ENCODE measurements at places on chromosomes 12 and 14.
A peak's percentile ranks its signal among the peaks of the same experiment; 100 is the strongest.

GRCh38 chr12:3416159-3416558, 74.8 kb upstream of the PRMT8 start:
- DNase-seq, result no peak

GRCh38 chr12:22372277-22372837, 37.9 kb upstream of the ST8SIA1 start:
- DNase-seq, result no peak

GRCh38 chr14:105375635-105376057, 22.7 kb upstream of the TEX22 start:
- DNase-seq, result no peak

DNA sequence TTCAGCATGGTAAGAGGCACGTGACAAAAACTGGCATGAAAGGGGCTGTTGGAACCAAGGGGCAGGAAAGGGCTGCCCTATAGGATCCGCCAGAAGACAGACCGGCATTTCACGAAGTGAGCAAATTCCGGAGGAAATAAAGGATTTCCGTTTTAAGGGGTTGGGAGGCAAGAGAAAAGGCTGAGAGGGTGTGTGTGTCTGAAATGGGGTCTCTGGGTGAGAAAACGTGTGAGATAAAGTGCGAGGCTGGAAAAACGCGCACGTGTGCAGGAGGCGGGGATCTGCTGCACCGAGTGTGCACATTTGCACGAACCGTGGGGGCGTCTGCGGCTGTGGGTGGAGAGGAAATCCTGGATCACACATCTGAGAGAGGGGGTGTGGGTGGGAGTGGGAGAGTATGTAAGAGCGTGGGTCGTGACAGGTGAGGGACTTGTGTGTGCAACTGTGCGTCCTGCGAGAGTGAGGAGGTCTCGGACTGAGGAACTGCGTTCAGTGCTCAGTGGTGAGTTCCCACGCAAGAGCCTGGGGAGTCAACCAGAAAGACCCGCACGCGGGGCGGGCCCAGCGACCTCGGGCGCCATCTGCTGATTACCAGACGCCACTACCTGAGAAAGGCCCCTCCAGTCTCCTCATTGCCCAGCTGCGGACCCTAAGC, 37.0 kb upstream of the P2RX7 start:
- DNase-seq, result peak; percentile 35

GRCh38 chr14:61051051-61051450, 70.0 kb downstream of the SLC38A6 start:
- no peak for DNase-seq

GRCh38 chr12:49667325-49668090, 39.7 kb downstream of the FMNL3 start:
- no peak for DNase-seq

DNA sequence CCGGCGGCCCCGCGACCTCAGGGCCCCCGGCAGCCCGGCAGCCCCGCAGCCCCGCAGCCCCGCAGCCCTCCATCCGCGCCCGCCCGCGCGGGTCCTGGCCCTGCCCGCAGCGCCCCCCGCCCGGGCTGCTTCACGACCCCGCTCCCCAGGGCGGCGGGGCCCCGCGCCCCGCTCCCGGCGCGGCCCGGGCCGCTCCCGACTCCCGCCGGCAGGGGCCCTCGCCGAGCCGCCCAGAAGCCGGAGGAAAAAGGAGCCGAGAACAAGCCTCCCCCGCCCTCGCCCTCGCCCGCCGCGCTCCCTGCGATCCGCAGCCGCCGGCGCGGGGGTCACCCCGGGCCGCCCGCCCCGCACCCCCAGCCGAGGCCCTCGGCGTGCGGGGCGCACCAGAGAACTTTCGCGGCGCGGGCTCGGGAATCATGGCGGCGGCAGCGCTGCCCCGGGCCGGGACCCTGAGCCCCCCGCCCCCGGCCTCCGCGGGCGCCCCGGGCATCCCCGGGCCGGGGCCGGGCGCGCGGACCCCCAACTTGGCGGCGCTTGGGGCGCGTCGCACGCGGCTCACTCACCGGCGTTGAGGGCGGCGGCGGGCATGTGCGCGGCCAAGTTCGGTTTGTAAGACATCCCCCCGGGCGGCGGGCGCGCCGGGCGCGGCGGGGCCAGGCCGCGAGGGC, 521 bp downstream of the CDK2AP1 start:
- no peak for DNase-seq

GRCh38 chr12:115166698-115167315, 482.8 kb upstream of the TBX3 start:
- DNase-seq, result no peak

GRCh38 chr12:26648584-26648983, 184.4 kb downstream of the ITPR2 start:
- no peak for DNase-seq

DNA sequence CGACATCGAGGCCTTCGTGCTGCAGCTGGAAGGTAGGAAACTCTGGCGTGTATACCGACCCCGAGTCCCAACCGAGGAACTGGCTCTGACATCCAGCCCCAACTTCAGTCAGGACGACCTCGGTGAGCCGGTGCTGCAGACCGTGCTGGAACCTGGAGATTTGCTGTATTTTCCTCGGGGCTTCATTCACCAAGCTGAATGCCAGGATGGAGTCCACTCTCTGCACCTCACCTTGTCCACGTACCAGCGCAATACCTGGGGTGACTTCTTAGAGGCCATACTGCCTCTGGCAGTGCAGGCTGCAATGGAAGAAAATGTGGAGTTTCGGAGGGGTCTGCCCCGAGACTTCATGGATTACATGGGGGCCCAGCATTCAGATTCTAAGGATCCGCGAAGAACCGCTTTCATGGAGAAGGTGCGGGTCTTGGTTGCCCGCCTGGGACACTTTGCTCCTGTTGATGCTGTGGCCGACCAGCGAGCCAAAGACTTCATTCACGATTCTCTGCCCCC, 1.4 kb downstream of the RIOX1 start:
- no peak for DNase-seq

DNA sequence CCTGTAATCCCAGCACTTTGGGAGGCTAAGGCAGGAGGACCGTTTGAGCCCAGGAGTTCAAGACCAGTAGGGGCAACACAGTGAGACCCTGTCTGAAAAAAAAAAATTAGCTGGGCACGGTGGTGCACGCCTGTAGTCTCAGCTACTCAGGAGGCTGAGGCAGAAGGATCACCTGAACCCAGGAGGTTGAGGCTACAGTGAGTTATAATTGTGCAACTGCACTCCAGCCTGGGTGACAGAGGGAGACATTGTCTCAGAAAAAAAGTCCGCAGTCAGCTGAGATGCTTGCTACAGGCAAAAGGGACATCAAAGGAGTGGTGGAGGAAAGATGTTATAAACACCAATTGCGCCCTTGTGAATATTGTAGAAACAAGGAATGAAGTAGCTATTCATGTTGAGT, 77.8 kb downstream of the NDUFA12 start:
- no peak for DNase-seq

DNA sequence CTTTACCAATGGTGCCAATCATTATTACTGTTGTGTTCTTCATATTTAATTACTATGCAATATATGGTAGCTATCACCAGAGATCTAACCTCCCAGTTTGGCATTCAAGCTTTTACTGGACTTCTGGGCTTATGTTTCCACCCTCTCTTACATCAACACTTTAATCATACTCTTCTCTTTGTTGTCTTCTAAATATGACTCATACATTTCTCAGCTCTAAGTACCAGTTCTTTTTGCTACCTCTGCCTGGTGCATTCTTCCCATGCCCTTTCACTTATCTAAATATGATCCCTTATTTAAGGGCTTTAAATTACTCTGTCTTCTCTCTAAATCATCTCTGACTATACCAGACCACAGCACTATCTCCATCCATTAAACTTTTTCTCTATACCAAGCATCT, 246.1 kb upstream of the CCDC196 start:
- DNase-seq, result no peak

GRCh38 chr14:54590481-54590880, 23.6 kb downstream of the SAMD4A start:
- no peak for DNase-seq

DNA sequence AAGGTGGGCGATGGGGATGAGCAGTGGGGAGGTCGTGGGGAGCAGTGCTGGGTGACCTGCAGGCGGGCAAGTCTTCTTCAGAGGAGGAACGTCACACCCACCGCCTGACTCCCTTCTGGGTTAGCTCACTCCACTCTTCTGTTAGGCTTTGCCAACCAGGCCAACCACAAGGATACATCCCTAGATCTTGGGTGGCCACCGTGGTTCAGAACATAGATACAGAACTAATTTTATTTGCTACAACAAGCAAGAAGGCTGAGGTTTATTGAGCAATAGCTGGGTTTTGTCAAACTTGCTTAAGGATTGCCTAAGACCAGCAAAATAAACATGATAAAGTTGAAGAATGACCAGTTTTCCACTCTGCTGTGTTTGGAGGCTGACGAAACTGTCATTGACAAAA, 109.4 kb downstream of the DACT1 start:
- no peak for DNase-seq
